MG63 (cell line): ENCODE measurements at places on chromosomes 6 and 20.

DNA sequence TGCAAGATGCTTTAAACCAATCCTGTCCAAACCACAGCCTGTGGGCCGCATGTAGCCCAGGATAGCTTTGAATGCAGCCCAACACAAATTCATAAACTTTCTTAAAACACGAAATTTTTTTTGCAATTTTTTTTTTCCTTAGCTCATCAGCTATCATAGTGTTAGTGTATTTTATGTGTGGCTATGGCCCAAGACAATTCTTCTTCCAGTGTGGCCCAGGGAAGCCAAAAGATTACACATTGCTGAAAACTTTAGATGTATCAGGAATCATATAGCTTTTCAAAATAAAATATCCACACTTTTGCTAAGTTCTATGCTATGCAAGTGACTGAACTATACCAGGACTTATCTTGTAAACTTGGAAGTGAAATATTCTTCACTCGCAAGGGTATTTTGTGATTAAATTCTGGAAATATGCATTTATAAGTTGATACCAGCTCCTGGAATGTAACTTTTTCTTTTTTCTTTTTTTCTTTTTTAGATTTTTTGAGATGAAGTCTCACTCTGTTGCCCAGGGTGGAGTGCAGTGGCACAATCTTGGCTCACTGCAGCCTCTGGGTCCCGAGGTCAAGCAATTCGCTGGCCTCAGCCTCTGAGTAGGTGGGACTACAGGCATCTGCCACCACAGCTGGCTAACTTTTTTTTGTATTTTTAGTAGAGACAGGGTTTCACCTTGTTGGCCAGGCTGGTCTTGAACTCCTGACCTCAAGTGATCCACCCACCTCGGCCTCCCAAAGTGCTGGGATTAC lies 49.8 kb downstream of the MTHFD1L start:
- peak; percentile 63 for DNase-seq

GRCh38 chr6:137452333-137452894 lies 41.8 kb downstream of the OLIG3 start:
- peak; percentile 15 for DNase-seq

- DNase-seq = no peak
Measured at GRCh38 chr6:121319112-121319553, 15.1 kb downstream of the TBC1D32 start.

- peak; percentile 31 for DNase-seq
Measured at GRCh38 chr20:36384022-36384619, 78.0 kb downstream of the DLGAP4 start.

DNA sequence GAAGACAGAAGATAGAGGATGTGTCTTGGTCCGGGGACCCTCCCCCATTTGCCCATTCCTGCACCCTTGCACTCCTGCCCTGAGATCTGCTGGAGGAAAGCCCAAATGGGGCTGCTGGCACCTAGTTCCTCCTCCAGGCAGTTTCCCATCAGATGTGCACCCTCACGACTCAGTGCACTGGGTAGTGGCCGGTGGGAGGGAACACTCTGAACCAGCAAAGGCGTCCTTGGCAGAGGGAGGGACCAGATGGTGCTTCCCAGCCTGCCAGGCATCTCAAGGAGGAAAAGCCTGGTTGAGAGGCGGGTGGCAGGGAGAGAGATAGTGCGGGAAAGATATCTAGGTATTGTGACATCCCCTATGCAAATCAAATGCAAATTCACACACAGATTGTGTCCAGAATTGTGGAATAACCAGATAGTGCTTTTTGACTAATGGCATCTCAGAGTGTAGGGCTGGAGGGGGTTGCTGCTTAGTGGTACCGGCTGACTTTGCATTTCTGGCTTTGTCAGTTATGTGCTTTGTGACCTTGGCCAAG lies 19.5 kb downstream of the TMEM151B start:
- DNase-seq = no peak

GRCh38 chr6:74289884-74290283 lies 593.9 kb downstream of the CD109 start:
- DNase-seq = no peak

DNA sequence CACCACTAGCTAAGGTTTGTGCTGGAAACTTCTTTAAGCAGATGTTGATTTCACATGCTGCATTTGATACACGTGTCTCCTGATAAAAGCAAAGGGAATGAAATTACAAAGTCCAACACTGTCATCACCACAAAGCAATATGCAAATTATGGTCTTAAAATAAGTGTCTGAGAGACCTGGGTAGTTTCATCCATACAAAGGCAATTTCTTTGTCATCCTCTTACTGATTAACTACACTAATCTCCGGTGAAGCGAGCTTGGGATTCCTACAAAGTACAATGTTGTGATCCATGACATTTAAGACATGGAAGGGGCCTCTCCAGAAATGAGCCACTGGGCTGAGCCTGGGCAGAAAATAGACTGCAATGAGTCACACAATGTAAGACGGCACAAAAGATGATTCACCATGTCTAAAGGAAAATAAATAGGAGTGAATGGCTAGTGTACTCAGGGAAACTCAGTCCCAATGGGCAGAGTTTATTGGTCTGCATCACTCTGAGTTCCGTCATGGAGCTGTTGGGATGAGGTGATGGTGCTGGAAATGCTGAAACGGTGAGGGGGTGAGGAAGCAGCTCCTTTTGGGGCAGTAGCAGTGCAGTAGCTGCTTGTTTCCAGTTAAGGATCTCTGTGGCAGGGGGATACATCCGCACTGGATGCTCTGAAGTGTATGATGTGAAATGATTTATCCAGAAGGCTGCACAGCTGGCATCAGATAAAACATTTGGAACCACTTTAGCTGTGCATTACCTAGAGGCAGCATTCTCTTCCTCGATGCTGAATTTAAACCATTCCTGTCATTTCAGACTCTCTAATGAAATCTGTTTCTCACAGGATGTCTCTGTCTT lies 103.3 kb downstream of the IBTK start:
- peak; percentile 82 for DNase-seq

DNA sequence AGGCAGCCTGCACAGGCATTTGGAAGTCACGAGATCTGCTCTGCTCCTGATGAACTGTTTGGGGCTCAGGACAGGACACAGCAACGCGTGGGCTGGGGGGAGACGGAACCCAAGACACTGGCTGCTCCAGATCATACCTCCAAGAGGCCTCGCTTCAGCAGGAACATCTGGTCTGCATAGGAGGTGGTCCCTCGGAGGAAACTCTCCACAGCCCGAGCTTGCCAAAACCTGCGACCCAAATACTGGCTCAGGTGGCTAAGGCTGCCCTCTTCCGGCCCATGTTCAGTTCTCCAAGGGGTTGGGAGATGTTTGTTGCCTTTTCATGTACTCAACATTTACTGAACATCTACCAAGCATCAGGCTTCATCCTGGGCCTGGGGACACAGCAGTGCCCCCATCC lies 51.7 kb downstream of the MYH7B start:
- no peak for DNase-seq

GRCh38 chr6:144087789-144088426 lies 7.5 kb downstream of the SF3B5 start:
- DNase-seq = no peak

GRCh38 chr6:56380476-56380875 lies 133.1 kb upstream of the COL21A1 start:
- no peak for DNase-seq

DNA sequence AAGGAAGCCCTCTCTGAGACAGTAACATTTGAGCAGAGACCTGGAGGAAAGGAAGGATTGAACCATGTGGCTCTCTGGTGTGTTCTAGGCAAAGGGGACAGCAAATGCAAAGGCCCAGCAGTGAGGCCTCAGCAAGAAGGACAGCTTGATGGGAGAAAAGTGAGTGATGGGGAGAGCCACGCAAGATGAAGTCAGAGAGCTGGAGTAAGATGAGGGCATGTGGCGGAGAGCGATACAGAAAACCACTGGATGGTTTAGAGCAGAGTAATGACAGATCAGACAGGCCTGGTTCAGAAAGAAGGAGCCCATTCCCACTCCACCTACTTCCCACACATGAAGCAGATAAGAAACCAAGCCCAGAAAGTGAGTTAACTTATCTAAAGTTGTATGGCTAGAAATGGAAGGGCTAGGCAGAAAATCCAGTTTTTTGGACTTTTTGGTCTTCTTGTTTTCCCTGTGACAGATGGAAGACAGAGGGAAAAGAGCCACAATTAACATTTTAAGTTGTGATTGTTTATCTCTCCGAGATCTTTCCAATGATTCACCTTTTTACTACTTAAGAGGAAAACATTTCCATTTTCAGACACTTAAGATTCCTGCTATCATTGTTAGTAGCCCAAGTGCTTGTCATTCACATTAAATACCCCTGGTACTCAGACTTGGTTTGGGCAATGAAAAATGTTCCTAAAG lies 723 bp upstream of the SNPH start:
- no peak for DNase-seq

GRCh38 chr20:49990271-49990720 lies 7.5 kb downstream of the SNAI1 start:
- peak; percentile 85 for DNase-seq

DNA sequence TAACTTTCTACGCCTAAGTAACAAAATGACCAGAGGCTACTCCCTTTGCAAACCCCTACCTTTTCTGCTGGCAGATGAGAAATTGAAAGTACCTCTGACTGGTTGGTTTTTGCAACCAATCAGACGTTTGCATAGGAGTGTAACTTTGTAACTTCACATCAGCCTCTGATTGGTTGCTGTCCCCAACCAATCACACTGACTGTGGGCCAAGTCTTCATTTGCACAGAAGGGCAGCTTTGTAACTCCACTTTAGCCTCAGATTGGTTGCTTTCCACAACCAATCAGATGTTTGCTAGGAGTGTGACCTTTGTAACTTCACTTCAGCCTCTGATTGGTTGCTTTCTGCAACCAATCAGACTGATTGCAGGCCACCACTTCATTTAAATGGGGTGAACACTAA lies 89.1 kb downstream of the ME1 start:
- DNase-seq = no peak
